ENCODE measurements at places on chromosomes 6 and 20.

DNA sequence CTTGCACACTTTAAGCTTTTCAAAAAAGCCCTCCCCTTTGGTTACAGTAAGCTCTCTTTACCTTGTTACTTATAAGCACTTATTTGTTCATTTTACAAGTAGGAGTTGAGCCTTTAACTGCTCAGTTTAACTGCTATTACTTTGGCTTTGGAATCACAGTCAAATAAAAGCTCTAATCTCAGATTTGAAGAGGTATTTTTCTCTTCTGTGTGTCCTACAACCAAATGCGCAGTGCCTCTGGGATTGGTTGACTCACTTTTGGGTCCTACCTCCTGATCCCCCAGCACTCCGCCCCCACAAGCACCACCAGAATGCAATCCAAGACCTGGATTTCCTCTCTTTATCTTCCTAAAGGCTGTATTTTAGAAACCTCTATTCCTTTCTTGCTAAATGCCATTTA lies 2.5 kb downstream of the NCOA7 start:
- DNase-seq, result no peak

DNA sequence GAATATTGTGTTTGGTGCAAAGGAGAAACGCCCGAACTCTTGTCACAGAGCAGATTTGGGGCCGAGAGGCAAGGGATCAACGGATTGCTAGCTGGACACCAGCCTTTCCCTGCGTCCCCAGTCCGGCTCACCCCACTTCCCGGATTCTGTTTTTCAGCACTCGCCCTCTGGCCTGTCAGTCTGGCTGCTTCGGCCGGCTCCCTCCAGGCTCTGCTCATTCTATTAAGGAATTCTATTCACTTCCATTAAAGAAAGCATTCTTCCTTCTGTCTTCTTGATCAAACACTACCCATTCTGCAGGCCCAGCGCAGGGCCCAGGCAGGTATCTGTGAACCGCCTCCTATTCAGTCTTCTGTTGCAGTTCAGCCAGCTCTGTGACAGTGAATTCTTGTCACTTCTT lies 91.7 kb downstream of the RNF182 start:
- no peak for DNase-seq

DNA sequence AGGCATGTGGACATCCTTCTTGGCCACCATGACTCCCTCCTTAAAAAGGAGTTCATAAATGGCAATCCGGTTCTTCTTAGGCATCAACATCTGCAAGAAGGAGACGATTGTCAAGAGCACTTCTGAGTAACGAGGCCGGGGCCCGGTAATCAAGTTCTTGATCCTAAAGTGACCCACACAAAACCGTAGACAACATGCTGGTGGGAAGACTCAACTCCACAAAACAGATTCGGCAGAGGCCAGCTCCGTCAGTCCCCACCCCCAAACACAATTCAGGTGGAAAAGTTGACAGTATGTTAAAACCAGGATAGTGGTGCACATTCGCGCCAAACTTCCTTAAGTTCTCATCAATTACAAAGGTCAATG lies 754 bp downstream of the RPS10 start:
- no peak for DNase-seq

GRCh38 chr20:50672400-50673145 lies 18.8 kb downstream of the RIPOR3 start:
- no peak for DNase-seq

DNA sequence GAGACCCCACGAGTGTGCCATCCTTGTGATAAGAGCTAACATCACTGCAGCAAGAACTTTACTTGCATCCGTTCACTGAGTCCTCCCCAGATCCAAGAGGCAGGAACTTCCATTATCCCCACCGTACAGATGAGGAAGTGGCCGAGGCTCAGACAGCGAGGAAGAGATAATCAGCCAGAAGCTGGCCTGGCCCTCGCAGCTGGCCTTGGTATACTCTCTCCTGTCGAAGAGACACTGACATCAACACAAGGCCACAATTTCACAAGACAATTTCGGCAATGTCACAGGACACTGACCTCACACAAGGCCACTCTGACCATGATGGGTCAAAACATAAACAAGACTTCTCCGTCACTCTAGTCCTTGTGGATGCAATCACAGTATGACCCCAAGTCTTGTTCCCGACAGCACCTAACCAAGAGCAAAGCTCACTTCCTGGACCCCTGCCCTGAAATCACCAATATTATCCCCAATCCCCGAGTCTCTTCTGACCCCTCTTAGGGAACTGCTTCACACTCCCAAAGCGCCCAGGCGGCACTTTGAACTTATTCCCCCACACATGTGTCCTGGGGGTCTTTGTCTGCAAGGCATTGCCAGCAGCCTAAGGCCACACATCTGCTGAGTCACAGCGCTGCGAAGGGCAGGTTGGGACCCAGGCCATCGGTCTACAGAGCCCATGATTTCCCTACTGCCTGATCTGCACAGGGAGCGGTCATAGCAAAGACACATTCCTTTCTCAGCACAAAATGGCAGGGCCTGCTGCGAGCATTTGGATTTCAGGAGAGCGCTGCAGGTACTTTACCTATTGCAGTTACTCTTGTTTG lies 14.8 kb upstream of the VAPB start:
- no peak for DNase-seq

DNA sequence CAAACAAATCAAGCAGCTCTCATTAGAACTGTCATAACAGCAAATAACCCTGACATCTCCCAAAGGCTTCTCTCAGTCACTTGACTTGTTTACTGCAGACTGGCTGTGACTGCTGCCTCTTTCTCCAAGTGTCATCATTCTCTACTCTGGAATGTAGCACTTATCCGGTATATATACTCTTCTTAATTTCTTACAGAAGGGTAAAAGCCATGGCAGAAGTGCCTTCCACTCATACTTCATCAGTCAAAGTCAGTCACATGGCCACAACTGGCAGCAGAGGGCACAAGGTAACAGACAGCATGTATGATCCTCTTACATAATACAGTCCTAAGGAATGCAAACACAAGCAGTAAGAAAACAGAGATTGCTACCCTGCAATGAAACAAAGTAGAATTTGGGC lies 9.3 kb downstream of the NAPB start:
- DNase-seq, result no peak

- DNase-seq, result no peak
These were observed 121.0 kb downstream of the PREX1 start for GRCh38 chr20:48706710-48707365.

DNA sequence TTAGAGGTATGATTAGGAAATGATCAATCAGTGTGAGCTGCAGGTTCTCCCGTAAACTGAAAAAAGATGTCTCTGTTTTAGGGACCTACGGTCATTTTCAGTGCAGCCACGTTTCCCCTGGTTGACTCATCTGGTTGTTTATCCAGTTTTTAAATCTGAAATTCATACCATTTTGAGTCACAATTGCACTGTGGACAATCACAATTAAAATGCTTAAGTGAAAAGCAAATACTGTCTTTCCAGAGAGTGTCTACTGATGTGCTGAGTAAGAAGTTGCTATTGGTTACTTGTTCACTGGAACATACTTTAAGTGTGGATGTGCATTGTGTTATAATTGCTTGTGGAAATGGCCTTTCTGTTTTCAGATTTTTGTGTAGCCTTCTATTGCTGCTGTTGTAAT lies 305.1 kb upstream of the SASH1 start:
- no peak for DNase-seq

DNA sequence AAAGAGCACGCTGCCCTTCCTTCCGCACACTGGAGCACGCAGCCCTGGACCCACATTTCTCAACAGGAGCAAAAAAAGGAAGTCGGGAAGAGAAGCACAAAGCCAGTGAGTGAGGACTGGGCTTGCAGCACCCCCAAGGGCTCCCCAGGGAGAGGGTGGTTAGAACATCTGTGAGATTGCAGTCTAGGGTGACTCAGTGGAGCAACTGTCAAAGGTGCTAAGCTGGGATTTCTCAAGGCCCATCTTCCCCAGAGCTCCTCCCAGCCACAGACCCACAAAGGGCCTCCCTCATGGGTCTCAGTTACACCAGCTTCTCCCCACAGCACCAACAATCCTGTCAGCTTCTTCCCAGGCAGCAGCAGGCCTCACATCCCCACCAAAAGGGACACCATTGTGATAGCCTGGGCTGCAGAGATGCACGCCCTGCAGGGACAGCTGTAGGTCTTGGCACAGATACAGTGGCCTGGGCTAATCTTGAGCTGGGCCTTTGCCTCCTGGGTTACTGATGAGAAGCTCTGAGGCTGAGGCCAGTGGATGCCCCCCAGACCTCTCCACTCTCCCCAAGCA lies 39.6 kb upstream of the CD93 start:
- no peak for DNase-seq

DNA sequence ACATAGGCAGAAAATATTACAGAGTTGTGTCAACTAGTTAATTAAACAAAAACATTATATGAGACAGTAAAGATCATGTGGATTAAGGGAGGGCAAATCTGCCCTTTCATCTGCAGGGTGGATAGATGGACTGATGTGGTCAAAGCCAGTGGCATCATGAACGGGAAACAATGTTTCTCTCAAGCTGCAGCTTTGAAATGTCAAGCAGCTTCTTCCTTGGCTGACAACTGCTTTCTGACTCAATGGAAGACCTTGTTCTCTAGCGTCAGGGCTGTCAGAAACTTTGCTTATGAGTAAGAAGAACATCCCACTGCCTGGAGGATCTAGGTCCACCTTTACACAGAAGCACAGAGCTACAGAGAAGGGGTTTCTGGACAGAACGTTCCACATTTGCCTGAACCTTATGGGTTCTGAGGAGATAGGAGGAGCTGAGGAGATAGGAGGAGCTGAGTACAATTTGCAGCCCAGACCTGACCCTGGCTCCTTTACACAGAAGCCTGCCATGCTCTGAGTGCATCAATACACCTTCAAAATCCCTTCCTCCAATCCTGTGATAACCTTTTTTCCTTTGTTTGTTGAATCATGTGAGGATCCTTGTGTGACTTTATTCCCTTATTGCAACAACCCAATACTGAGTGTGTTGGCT lies 6.1 kb downstream of the CST5 start:
- no peak for DNase-seq

- no peak for DNase-seq
These were observed 8.0 kb upstream of the KIFC1 start for GRCh38 chr6:33383427-33384185.

- DNase-seq, result no peak
These were observed 15.7 kb downstream of the PPARD start for GRCh38 chr6:35358086-35358485.

GRCh38 chr6:131846023-131846663 lies 38.3 kb downstream of the ENPP1 start:
- no peak for DNase-seq
